Activated CD4-positive, alpha-beta T cell treated with anti-CD3 and anti-CD28 coated beads, Interleukin-2, amount 10 ng/mL, durations not matched to agents 7 days and 5 days (primary cell): ENCODE measurements at places on chromosomes 12 and 14. TPM values are rescaled to one million over a fixed set of nuclear protein-coding genes. Genes with fewer than 3 reads are reported as not detected.

The CLEC2A gene
- not detected for total RNA-seq

The RAD9B gene
- 0.87 TPM for total RNA-seq

The KRT73 gene
- 8.2 TPM for total RNA-seq

The CORO1C gene
- 38.5 TPM for total RNA-seq

The SERPINA12 gene
- total RNA-seq: not detected

The KIF26A gene
- total RNA-seq: 0.50 TPM

The ACOT6 gene
- total RNA-seq: not detected

The LDHB gene
- 819 TPM for total RNA-seq

The PZP gene
- total RNA-seq: not detected

The TSPAN19 gene
- not detected for total RNA-seq

- H3K4me1 ChIP-seq: peaks cover 17% of the 10 kb centered on the region
- H3K27me3 ChIP-seq: no peaks in the 10 kb centered on the region
- H3K36me3 ChIP-seq: no peaks in the 10 kb centered on the region
Observed at GRCh38 chr12:25186788-25187402, 8.1 kb downstream of the DNAI7 start.

DNA sequence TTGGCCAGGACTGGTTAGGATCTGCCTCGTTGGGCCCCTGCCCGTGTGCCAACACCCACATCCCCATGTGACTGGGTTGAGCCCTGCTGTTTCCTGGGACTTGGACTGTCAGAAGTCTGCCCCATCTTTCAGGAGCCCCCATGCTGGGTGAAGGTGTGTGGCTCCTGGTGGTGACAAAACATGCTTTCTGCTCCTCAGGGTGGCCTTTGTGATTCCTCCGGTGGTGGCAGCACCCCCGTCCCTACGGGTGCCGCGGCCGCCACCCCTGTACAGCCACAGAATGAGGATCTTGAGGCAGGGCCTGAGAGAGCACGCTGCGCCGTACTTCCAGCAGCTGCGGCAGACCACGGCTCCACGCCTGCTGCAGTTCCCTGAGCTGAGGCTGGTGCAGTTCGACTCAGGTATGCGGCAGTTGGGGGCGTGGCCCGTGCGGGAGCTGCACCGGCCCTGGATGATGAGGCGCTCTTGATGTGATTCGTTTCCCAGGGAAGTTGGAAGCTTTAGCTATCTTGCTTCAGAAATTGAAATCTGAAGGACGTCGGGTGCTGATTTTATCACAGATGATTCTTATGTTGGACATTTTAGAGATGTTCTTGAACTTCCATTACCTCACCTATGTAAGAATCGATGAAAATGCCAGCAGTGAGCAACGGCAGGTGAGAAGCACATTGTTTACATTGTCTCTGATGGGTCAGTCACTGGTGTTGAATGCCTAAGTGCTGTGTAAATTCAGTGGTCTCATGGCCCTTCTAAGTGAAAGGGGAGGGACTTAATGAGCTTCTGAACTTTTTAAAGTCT is 80.0 kb downstream of the EP400 start:
- no peak for DNase-seq
- no peaks in the 10 kb centered on the region for H3K27me3 ChIP-seq
- peaks cover 48% of the 10 kb centered on the region for H3K36me3 ChIP-seq
- H3K4me1 ChIP-seq: no peaks in the 10 kb centered on the region
- H3K4me3 ChIP-seq: no peak overlapping the region

DNA sequence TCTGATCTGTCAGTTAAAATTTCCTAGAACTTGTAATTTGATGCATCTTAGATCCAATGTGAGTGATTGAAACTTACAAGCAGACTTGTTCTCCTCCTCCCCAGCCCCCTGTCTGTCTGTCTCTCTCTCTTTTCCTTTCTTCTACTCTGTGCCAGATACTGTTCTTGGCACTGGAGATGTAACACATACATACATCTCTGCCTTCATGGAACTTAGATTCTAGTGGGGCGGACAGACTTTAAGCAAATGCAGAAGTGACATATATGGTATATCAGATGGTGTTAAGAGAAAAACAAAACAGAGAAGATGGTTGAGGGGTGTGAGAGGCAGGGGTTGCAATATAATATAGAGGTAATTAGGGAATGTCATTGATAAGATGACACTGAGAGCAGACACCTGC is 6.6 kb downstream of the CHST11 start:
- DNase-seq: no peak
- peak overlapping the region; percentile 66 for H3K4me3 ChIP-seq
- H3K27me3 ChIP-seq: no peaks in the 10 kb centered on the region

GRCh38 chr14:94288610-94289465 is 4.2 kb downstream of the SERPINA10 start:
- no peak for DNase-seq
- H3K36me3 ChIP-seq: no peaks in the 10 kb centered on the region
- H3K27me3 ChIP-seq: no peaks in the 10 kb centered on the region

DNA sequence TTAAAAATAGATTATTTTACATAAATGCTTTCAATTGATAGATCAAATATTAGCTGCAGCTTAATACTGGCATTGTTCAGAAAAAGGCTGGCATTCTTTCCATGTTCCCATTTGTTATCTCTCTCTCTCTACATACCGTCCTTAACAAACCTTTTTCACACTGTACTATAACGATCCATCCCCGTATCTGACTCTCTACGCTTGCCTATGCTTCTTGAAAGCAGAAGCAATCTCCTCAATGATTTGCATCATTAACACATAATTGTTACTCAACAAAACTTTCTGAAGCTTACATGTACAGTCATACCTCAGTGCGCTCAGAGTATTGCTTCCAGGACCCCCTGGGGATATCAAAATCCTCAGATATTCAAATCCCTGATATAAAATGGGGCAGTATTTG is 89.7 kb downstream of the TMTC1 start:
- no peak overlapping the region for H3K27ac ChIP-seq
- H3K27me3 ChIP-seq: peaks cover 5% of the 10 kb centered on the region
- H3K36me3 ChIP-seq: no peaks in the 10 kb centered on the region
- DNase-seq: no peak
- H3K4me3 ChIP-seq: no peak overlapping the region
- H3K4me1 ChIP-seq: no peaks in the 10 kb centered on the region

DNA sequence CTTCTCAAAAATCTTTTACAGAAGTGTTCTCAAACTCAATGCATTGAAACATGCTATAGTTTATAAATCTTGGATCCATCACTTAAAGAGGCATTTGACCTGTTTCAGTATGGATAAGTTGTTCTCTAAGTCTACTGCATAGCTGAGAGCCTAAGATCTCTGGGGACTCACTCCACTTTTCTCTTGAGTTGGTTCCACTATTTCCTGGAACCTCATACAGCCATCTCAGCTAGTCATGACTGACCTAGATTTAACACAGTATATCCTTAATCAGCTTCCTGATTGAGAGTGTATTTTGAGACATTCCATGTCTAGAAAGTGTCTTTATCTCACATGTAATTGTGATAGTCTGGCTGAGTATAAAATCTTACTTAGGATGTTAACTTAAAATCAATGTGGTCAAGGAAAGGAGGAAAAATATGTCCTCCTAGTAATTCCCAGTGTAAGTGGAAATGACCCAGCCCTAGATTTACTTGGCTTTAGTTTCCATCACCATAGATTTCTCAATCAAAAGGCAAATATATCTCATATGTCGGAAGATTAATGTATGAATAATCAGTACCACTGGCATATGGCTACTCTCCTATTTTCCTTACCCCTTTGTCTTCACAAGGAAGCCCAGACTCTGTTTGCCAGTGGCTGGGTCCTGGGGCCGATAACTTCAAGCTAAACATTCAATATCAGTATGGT is 61.9 kb downstream of the KICS2 start:
- H3K36me3 ChIP-seq: no peaks in the 10 kb centered on the region
- H3K27me3 ChIP-seq: peaks cover 1% of the 10 kb centered on the region
- H3K4me1 ChIP-seq: no peaks in the 10 kb centered on the region
- no peak overlapping the region for H3K4me3 ChIP-seq

- H3K27ac ChIP-seq: peak overlapping the region; percentile 100
- no peaks in the 10 kb centered on the region for H3K27me3 ChIP-seq
- peaks cover 31% of the 10 kb centered on the region for H3K36me3 ChIP-seq
- peak overlapping the region; percentile 98 for H3K4me3 ChIP-seq
- DNase-seq: no peak
Observed at GRCh38 chr12:71664411-71665089, 449 bp downstream of the THAP2 start.

GRCh38 chr12:63351370-63351769 is 200.4 kb upstream of the AVPR1A start:
- DNase-seq: no peak
- no peak overlapping the region for H3K27ac ChIP-seq
- H3K4me1 ChIP-seq: no peaks in the 10 kb centered on the region
- H3K36me3 ChIP-seq: no peaks in the 10 kb centered on the region
- no peak overlapping the region for H3K4me3 ChIP-seq

- no peak overlapping the region for H3K4me3 ChIP-seq
- H3K4me1 ChIP-seq: no peaks in the 10 kb centered on the region
- H3K36me3 ChIP-seq: no peaks in the 10 kb centered on the region
- H3K27me3 ChIP-seq: no peaks in the 10 kb centered on the region
- DNase-seq: no peak
Observed at GRCh38 chr12:118689793-118690192, 291.5 kb upstream of the SRRM4 start.

- peaks cover 13% of the 10 kb centered on the region for H3K27me3 ChIP-seq
- no peaks in the 10 kb centered on the region for H3K36me3 ChIP-seq
- H3K4me1 ChIP-seq: no peaks in the 10 kb centered on the region
- H3K4me3 ChIP-seq: no peak overlapping the region
- H3K27ac ChIP-seq: no peak overlapping the region
Observed at GRCh38 chr12:15837141-15837790, 44.9 kb upstream of the STRAP start.

DNA sequence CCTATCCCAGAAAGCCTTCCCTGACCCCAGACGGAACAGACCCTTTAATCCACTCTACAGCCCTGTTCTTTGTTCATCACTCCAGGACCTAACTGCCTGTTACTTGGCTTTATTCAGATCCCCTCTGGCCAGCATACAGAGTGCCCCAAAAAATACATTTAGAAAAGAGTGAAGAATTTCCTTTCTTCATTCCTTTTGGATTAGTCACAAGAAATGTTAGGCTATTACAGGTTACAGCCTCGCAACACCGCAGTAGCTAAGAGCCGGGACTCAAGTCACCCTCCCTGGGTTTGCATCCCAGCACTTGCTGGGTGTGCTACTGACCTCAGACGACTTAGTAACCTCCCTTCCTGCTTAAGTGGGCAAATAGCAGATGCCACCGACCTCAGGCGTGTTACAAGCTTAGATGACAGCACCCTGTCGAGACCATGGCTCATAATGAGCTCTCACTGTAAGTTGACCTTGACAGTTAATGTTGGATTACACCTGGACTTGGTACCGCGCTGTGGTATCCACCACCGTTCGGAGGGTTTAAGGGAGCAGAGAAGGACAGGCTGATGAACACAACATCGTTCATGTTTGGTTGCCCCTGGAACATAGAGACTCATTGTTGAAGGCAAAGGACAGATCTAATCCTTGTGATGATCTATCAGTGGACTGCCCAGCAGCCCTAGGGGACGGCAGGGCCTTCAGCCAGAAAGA is 12.9 kb downstream of the GLRX5 start:
- H3K4me1 ChIP-seq: no peaks in the 10 kb centered on the region
- no peak for DNase-seq
- no peak overlapping the region for H3K4me3 ChIP-seq
- H3K36me3 ChIP-seq: peaks cover 8% of the 10 kb centered on the region

- no peaks in the 10 kb centered on the region for H3K36me3 ChIP-seq
- no peak overlapping the region for H3K4me3 ChIP-seq
- no peaks in the 10 kb centered on the region for H3K4me1 ChIP-seq
- peaks cover 30% of the 10 kb centered on the region for H3K27me3 ChIP-seq
Observed at GRCh38 chr12:106145539-106146447, 7.0 kb upstream of the NUAK1 start.

DNA sequence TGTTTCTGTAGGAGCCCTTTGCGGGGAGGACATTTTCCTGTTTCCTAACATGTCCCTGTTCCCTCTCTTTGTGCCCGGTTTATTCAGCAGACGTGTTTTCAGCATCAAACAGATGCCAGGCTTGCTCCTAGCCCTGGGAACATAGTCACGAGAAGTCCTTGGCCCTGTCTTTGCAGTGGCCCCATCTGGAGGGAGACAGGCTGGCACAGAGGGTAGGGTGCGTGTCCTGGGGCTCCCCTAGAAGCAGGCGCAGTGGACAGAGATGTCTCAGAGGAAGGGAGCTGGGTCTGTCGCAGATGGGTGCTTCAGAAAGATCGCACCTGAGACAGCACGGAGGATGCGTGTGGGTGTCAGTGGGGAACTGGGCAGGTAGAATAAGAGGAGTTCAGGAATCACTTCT is 75.0 kb upstream of the DYNC1H1 start:
- no peak overlapping the region for H3K4me3 ChIP-seq
- DNase-seq: no peak

GRCh38 chr14:94598816-94599655 is 13.2 kb upstream of the SERPINA3 start:
- H3K4me3 ChIP-seq: no peak overlapping the region
- no peak for DNase-seq
- no peaks in the 10 kb centered on the region for H3K36me3 ChIP-seq
- H3K27ac ChIP-seq: no peak overlapping the region
- no peaks in the 10 kb centered on the region for H3K4me1 ChIP-seq

GRCh38 chr12:116101991-116102390 is 175.5 kb downstream of the MED13L start:
- H3K36me3 ChIP-seq: peaks cover 24% of the 10 kb centered on the region
- no peak for DNase-seq
- H3K27ac ChIP-seq: no peak overlapping the region
- peaks cover 19% of the 10 kb centered on the region for H3K4me1 ChIP-seq
- no peak overlapping the region for H3K4me3 ChIP-seq

DNA sequence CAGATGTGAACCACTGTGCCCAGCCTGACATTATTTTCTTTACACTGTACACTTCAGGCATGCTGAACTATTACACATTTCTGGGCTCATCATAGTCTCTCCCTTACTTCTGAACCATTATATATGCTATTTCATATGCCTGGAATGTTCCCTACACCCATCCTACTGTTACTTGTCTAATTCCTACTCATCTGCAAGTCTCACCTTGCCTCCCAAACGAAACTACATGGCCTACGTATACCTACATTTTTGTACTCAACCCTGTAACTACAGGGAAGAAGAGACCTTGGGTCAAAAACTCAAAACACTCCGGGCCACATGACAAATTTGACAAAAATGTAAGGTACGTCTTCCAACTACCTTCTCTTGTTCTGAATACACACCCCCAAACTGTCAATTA is 9.5 kb upstream of the EEA1 start:
- H3K4me3 ChIP-seq: no peak overlapping the region
- DNase-seq: no peak
- no peaks in the 10 kb centered on the region for H3K27me3 ChIP-seq
- no peaks in the 10 kb centered on the region for H3K4me1 ChIP-seq
- no peaks in the 10 kb centered on the region for H3K36me3 ChIP-seq
